HuH-7.5 (cell line): ENCODE measurements at places on chromosomes 3 and 15.

DNA sequence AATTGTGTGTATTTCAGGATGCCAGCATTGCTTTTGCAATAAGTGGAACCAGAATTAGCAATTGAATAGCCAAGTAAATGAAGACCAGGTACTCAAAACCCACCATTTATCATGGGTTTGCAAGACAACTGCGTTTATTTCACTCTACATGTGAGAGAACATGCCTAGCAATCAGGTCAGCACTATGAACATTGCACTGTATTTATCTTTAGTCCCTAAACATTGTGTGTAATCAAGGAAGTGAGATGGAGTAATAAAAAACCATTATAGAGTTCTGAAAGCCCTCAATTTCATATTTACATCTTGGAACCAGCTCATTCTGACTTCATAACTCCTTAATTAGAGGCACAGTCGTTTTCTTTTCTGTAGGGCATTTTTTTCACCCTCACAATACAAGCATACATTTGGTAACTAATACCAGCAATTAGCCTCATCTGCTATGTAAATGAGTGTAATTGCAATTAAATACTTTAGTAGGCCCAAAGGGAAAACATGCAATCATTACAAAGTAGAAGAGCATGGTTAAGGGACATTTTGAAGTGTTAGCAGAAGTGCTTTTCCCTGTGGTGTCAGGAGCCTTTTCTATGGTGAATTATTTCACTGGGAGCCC, 153.1 kb upstream of the DPH6 start:
- no peak for DNase-seq

- no peak for DNase-seq
These were observed 40.3 kb downstream of the ZBTB38 start for GRCh38 chr3:141408596-141408995.

DNA sequence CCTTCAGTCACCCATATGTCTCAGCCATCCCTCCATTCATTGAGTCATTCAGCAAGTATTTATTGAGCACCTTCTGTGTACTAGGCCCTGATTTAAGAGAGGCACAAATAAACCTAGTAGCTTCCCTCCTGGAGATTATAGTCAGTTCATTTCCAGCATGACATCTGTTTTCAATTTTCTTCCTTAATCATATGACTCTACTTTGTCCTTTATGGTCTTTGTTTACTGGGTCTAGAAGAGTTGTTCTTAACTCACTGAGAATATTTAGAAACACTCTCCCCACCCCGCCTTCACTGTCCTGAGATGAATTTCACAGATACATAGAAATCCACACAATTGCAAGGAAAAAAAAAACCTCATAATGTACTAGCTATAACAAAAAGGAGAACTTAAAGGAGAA, 44.8 kb upstream of the ADAMTS9 start:
- DNase-seq = no peak

DNA sequence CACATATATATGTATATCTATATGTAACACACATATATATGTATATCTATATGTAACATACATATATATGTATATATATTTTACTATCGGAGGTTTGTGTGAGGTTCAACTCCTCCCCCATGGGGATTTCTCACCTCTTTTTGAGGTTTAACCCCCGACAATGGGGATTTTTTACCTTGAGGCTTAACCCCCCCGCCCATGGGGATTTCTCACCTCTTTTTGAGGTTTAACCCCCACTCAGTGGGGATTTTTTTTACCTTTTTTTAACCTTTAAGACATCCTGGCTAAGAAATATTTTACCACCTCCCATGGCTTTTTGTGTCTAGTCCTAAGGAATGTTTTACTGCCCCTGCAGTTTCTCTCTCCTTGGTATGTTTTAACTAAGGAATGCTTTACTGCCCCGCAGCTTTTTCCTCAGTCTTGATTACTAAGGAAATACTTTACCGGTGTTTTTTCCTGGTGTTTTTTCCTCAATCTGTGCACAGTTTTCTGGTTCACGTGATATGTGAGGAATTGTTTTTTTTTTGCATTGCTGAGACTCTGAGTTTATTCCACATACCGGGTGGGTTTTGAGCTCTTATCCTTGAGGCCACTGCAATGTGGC, 185.2 kb downstream of the KLF13 start:
- no peak for DNase-seq

DNA sequence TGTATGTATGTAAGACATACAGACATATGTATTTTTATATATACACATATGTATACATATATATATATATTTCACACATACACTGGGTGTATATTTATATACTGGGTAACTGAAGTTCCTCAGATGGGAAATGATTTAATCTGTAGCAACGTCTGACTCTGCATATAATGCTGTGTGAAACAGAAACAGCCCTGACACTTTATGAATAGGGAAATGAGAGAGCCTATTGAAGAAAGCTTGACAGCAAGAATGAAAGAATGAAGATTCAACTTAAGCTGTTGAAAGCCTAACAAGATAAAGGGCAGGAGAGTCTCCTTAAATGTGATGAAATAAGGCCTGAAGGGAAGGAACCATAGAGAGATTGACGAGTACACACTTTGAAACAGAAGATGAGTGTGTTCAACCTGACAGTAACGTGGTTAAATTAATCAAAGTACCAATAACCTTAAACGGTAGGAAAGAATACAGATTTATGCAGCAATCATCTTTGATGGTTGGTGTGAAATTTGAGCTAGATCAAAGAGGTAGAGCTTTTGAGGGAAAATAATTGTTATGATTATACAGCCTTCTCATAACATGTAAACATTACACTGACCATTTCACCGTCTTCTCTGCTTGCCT, 169.9 kb downstream of the MECOM start:
- DNase-seq = no peak

- no peak for DNase-seq
These were observed 4.0 kb downstream of the IMP3 start for GRCh38 chr15:75636026-75636425.

DNA sequence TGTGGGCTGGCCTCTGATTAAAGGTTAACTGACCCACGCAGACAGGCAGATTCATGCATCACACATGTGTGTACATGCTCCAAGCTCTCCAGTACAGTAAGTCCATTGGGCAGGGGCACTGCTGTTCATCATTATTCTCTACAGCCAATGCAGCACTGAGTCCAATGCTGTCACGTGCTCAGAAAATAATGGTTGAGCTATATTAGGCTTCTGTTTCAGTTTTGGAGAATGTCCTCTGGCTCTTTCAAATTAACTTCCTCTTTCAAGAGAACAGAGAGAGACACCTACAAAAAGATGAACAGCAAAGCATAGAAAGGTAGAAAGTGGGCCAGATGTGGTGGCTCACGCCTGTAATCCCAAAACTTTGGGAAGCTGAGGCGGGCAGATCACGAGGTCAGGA, 202.6 kb downstream of the MEX3B start:
- no peak for DNase-seq

GRCh38 chr15:66078196-66078928, 175.2 kb downstream of the MEGF11 start:
- DNase-seq = no peak

DNA sequence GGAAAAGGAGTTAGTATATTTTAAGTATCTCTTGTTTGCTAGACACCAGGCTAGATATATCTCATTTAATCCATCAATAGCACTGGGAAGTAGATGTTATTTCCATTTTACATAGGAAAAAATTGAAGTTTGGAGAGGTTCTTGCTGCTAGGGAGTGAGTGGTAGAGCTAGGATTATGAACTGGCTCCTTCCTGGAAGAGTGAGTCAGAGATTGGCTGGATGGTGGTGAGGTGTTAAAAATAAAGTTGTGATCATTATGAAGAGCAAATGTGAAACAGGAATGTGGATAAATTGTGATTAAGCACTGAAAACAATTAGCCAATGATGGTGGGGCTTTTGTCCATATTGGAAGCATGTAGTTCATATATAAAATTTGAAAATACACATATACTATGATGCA, 234.2 kb downstream of the WNT5A start:
- no peak for DNase-seq

DNA sequence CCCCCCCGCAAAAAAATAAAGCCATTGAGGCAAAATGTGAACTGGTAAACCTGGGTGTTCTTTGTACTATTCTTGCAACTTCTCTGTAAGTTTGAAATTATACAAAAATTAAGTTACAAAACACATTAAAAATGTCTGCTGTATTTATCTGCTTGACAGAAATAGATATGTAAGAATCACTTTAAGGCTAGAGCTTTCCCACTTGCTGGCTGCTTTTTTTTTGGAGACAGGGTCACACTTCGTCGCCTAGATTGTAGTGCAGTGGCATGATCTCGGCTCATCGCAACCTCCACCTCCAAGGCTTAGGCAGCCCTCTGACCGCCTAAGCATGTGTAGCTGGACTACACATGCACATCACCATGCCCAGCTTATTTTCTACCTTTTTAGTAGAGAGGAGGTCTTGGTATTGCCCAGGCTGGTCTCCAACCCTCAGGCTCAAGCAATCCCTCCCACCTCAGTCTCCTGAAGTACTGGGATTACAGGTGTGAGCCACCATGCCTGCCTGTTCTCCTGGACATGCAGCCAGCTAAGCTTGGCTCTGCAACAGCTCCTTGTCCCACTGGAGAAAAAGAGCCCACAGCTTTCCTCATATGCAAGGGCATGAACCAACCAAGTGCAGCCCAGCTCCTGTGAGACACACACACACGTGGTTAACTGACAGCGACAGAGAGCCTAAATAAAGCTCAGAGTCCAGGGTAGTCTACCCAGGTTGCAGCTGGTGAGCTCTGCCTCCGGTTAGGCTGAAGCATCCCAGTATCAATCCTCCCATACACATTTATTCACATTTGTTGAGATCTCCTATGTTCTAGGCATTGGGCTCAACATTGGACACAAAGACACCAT, 4.5 kb downstream of the RPS17 start:
- no peak for DNase-seq

DNA sequence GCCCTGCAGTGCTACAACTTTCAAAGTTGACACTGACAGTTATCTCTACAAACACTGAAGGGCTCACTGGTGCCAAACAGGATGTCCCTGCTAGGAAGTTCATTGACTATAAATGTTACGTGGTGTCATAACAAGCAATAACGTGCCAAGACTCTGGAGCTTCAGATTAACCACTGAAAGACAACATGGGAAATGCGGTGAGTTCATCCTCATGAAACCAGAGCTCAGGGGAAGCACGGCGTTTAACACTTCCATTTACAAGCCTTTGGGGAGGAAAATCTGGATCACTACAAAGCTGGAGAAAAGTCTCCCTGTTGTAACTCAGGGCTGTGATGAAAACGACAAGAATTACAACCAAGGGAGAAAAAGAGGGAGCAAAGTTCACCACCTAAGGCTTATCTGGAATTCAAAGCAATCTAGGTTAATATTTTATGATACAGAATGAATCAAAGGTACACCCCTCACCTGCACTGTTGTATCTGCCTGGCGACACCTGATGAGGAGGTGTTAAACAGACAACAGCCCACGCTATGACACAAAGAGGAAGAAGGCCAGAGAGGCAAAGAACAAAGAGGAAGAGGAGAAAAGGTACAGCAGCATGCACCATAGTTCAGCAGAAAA, 27.0 kb downstream of the SHQ1 start:
- DNase-seq = no peak

DNA sequence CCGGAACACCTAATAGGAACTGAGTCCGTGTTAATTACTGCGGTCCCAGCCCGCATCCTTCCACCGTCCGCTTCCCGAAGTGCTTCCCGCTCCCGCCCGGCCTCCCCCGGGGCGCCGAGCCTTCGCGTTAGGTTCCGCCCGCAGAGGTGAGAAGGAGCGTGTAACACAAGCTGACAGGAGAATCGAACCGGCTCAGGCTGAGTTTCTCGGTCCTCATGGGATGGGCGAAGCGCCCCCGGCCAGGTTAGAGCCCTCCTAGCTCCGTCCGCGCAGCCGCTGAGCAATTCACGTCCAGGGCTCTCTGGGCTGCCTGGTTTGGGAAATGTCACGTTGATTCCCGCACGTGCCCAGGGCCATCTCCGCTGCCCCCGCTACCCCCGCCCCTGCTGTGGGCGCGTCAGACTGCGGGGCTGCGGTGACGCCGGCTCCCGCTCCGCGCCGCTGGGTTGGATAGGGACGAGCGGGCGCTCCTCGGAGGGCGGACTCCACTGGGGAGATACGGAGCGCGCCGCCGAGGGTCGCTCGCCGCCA, 954 bp downstream of the CLDN11 start:
- DNase-seq = no peak

- no peak for DNase-seq
These were observed 14.2 kb downstream of the FSTL1 start for GRCh38 chr3:120436523-120437050.
